ENCODE measurements at places on chromosomes 3 and 15.

GRCh38 chr15:47066392-47066791, 650.9 kb upstream of the SEMA6D start:
- no peak for DNase-seq

DNA sequence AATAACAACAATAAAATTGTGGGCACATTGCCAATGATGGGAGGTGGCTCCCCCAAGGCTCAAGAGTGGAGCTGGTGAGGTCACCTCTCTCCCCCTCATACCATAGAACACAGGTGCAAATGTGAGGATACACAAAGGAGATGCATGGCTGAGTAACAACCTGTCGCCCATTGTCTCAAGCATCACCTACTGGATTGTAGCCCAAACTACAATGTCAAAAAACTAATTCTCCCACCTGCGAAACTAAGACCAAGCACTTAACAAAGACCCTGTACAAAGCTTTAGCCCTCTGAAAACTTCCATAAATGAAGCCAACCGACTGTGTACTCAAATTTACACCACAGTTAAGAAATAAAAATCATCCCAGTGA, 50.4 kb upstream of the IGSF11 start:
- DNase-seq: no peak

- no peak for DNase-seq
These were observed 1066.5 kb downstream of the PLOD2 start for GRCh38 chr3:145094355-145094941.

DNA sequence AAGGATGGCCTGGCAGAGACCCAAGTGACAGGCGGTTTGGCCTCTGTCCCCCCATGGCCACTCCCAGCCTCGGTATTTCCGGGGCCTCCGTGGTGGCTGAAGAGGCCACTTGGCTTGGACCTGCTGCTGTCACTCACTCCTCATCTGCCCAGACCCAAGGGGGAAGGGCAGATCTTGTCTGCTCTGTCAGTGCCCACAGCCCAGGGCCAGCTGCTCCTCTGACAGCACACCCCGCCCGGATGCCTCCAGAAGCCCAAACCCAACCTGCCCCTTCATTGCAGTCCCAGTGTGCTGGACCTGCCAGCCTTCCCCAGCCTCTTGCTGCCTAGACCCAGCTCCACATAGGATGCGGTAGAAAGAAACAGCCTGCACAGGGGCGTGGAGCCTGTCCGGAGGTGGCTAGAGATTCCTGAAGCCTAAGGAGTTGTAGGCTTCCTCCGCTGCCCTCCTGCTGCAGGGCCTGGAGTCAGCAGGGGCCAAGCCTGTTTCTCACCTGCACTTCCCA, 52.0 kb downstream of the MAGEF1 start:
- no peak for DNase-seq

- DNase-seq: no peak
These were observed 27.6 kb downstream of the SLC28A1 start for GRCh38 chr15:84911879-84912660.

DNA sequence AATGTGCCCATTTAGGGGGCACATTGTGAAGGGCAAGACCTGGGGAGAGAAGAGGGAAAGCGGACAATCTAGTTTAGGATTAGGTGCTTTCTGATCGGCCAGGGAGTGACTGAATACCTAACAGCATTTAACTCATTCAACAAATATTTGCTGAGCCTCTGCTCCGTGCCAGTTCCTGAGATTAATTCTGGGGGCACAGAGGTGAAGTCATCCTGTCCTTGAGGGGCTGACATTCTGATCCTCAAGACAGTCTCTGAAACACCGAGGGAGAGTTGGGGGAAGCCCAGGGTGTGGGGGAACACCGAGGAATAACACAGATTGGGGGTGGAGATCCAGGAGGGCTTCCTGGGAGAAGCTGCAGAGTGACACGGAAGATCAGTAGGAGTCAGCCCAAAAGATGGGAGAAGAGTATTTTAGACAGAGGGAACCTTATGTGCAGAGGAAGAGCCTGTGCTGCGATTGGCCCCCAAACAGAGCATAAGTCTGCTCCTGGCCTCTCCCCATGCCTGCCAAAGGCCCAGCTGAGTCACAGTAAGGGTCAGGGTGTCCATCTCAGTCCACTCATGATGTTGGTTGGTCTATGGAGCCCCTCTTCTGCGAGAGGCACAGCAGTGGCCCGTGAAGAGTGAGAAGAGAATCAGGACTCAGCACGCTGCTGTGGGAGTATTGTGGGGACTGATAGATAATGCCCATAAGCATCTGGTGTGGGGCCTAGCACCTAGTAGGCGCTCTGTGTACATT, 60.2 kb downstream of the AMOTL2 start:
- no peak for DNase-seq

DNA sequence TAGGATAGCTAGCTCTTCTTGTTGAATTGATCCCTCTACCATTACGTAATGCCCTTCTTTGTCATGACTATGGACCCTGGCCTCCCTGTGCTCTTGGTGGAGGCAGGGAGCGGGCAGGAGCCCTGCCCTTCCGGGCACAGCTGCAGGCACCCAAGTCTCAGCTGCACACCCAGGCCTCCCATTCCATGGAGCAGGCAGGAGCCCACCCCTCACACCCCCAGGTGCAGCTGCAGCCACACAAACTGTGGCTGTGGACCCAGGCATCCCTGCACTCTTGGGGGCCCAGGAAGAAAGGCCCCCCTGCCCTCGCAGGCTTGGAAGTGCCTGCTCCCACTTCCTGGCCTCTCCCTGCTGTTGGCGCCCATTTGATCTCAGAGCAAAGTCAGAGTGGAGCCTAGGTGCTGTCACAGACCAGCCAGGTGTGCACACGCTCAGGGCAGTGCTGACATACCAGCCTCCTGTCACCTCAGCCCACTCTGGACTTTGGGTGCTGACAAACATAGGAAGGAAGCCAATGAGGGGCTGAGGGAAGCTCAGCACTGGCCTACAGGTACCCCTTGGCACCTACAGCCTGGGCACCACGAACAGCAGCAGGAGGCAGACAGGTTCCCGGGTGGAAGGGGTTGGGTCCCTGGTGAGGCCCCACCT, 53.0 kb downstream of the SLMAP start:
- DNase-seq: no peak

DNA sequence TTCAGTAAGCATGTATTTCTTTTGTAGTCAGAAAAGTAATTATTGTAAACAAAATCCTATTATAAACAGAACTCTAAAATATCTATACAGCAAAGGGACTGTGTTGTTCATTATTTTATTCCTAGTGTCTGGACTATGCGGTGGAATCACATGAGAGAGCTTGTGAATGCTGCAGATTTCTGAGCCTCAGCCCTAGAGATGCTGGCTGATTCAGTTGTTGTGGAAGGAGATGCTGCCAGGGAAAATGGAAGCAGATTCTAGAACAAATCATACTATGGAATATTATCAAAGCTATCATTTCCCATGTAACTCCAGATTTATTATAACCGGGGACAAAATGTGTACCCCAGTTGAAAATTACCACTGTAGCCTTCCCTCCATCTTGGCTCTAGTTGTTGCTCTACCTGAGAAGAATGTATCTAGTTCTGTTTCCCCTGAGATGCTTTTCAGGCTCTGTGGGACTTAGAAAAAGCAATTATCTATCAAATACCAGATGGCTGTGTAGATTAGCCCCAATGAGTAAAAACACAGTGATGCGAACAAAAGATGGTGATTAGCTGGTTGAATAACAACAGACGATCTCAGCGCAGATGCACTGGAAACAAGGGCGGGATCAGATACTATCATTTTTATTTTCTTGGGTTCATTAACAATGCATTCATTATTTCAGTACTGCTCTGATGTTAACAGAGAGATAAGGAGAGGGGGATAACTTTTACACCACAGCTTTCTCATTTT, 131.3 kb downstream of the TMEM108 start:
- DNase-seq: no peak

DNA sequence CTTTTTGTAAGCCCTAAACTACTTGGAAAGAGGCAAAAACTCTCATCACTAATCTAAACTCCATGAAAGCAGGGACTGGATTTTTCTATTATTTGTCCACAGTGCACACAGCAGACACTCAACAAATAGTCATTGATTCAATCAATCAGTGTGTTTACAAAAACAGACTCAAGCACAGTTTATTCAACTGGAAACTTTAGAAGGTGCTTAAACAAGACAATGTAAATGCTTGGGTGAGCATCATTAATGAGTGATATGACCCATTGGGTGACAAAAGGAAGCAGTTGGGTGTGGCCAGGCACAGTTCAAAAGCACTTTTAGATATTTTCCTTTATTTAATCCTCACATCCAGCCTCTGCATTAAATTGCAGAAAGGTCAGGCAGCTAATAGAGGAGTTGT, 32.0 kb upstream of the PPP4R2 start:
- DNase-seq: no peak

- DNase-seq: no peak
These were observed 40.6 kb upstream of the GLCE start for GRCh38 chr15:69119683-69120395.

DNA sequence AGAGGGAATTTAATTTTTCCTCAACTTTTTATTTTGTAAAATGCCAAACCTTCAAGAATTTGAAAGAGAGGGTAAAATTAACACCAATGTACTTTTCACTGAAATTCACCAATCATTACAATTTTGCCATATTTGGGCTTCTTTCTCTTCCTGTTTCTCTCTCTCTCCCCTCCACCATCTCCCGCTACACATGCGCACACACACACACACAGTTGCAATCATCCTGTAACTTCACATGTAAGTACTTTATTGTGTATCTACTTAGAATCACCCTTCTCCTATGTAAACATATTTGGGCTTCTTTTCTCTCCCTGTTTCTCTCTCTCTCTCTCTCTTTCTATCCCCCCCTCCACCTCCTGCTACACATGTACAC, 7.4 kb downstream of the ARL14 start:
- no peak for DNase-seq

- DNase-seq: no peak
These were observed 23.9 kb downstream of the GOLGA6L2 start for GRCh38 chr15:23422946-23423708.

DNA sequence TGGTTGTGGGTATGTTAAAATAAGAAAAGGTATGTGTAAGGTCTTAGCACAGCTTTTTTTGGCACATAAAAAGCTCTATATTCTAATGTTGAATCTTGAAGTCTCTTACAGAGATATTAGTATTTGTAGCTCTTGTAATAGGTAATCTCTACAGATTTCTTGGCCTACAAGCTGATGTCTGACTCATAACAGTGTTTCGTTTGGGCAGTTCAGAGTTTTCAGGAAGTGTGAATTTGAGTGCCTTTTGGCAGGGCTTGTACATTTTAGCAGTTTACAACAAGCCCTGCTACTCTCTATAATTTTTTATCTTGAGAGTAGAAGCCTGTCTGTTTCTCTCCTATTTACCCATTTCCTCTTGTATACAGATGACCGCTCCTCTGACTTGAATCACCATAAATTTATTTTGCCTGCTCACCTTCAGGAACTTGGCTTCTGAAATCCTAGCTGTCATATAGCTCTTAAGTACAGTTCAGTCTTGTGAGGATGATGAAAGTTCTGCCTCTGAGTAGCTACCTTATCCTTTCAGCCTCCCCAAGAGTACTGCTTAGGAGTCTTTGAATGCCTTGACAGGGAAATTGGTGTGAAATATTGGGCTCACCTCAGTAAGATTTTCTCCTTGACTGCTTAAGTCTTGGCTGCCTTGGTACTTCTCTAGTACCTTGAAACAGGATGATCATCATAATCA, 419.9 kb upstream of the RARB start:
- DNase-seq: no peak

DNA sequence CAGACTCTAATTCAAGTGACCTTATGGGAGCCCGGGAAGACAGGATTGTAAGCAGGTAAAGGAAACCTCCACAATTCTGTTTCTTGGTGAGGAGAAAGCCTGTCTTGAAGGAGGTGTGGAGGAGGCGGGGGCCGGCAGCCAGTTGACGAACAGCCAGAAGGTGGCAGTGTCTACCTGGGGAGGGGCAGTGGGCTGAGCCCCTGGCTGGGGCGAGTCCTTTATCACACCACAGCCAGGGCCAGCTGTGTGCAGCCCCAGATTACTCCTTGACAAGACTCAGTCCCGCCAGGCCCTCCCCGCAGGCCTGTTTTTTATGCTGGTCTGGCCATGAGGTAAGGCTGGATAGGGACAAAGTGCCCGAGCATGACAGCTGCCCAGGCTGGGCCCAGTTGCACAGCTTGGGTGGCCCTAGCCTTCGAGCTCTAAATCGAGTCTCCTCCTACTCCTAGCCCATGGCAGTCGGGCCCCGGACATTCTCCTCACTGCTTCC, 40.9 kb upstream of the IDH2 start:
- DNase-seq: peak; percentile 65

DNA sequence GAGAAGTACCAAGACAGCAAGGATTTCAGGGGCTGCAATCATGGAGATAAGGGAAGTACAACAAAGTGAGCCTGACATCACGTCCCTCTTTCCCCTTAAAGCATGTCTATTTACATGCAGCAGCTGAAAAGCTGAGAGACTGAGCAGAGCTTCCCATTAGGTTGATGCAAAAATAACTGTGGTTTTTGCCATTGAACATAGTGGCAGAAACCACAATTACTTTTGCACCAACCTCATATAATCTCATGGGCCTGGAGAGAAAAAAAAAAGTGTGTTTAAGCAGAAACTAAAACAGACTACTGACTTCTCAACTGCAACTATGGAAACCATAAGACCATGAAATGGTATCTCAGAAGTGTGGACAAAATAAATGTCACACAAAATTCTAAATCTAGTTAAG, 48.3 kb downstream of the CCDC12 start:
- no peak for DNase-seq

DNA sequence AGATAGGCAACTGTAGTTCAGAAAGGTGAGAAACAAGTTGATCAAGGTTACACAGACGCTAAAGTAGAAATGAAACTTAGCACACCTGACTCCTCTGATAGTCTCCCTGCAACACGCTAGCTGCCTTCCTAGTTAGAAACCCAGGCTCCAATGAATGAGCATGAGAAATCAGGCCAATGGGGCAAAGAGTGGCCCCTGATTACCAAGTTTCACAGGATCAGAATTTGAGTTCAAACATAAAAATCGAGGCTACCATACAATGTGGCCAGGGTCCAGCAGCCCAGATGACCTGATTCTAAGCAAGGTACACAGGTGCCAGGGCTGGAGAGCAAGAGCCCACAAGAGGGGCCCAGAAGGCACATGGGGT, 7.7 kb downstream of the PLD1 start:
- no peak for DNase-seq

GRCh38 chr3:120144267-120144666, 50.0 kb upstream of the GSK3B start:
- no peak for DNase-seq

- DNase-seq: no peak
These were observed 168.1 kb downstream of the VPS13C start for GRCh38 chr15:61892140-61892539.

- no peak for DNase-seq
These were observed 34.8 kb downstream of the IL12A start for GRCh38 chr3:160023476-160023875.

DNA sequence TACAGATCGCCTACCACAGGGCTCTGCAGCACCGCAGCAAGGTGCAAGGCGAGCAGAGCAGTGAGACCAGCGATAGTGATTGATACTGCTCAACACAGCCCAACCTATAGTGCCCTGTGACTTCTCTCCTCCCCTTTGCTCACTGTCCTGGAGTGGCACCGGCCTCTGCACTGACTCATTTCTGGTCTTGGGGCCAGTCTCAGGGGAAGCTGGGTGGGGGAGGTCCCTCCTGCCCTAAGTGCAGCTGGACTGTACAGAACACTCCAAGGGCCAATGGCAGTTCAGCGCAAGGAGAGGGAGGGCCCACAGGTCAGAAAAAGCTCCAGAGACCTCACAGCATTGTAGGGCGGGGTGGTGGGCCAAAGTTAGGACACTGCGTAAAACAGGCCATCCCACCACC, 2.5 kb upstream of the OGG1 start:
- DNase-seq: no peak

- peak; percentile 4 for DNase-seq
These were observed at the start of gene BTLA for GRCh38 chr3:112498914-112499711. Gene BTLA, minus strand, starts transcription at chr3:112499472. Its CDS starts 114 bp downstream, at chr3:112499358.

GRCh38 chr3:114252954-114253353, 15.6 kb upstream of the ZNF80 start:
- no peak for DNase-seq

Data from CD4-positive, alpha-beta T cell treated with Interferon gamma for 1 hour (primary cell).